Stimulated activated CD4-positive, alpha-beta T cell treated with anti-CD3 and anti-CD28 coated beads, Interleukin-15, amount 100 ng/mL, for 1 hour (primary cell): ENCODE measurements at places on chromosomes 1 and 21.

GRCh38 chr1:106637566-106637965, 418.9 kb upstream of the PRMT6 start:
- DNase-seq, result no peak

DNA sequence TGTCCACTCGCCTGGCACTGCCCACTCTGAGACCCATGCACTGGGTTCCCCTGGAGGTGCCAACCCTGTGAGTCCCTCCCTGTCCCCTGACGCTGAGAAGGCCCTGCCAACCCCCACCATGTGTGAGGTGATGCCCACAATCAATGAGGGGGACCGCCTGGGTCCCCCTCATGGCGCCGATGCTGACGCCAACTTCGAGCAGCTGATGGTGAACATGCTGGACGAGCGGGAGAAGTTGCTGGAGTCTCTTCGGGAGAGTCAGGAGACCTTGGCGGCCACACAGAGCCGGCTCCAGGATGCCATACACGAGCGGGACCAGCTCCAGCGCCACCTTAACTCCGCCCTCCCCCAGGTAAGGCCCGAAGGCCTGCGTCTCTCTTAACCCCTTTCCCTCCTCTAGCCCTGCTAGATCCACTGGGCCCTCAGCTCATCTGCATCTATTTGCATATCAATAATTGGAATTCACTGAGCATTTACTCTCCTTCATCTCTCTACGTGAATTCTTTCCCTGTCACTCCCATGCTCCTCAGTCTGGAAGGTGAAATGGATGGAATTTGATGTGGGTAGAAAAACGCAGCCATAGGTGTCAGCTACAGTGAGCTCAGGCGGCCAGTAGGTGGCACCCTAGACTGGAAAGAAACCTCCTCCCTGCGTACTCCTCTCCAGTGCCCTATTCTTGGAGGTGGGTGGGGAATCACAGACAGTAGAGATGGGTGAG, 12.8 kb downstream of the PPFIA4 start:
- DNase-seq, result no peak

DNA sequence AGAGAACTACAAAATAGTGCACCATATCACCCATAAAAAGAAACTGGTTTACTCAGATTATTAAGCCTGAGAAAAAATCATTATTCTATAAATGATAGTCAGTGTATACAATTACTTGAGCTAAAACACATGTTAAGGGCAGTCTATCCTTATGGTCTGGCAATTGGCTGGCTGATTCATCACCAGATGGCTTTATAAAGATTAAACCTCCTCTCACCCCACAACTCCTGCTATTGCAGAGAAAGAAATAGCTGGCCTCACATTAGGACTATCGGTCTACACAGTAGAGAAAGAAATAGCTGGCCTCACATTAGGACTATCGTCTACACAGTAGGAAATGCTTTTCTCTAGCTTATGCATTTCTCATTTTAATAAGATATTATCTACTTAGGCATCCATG, 21.2 kb downstream of the CEP170 start:
- DNase-seq, result no peak

- no peak for DNase-seq
These were observed 613.3 kb downstream of the AJAP1 start for GRCh38 chr1:5267603-5268235.

DNA sequence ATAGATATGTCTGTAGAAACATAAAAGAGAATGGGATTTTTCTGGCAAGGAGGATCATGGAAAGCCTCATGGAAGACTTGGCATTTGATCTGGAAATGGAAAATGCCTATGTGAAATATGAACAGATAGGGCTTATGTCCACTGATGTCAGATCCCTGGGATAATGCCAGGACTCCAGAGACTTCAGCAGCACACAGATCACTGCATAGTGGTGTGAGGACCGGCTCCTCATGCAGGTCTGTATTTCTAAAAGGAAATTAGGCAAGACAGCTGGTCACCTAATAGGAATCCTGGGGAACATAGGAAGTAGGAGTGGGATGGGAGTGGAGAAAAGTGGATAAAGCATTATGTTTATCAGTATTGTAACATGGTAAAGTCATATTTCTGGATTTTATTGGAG, 56.8 kb upstream of the IPO9 start:
- DNase-seq, result no peak

GRCh38 chr1:1250786-1251284, 4.3 kb upstream of the C1QTNF12 start:
- DNase-seq, result peak; percentile 15

GRCh38 chr1:112466078-112466660, 42.6 kb upstream of the WNT2B start:
- peak; percentile 64 for DNase-seq

DNA sequence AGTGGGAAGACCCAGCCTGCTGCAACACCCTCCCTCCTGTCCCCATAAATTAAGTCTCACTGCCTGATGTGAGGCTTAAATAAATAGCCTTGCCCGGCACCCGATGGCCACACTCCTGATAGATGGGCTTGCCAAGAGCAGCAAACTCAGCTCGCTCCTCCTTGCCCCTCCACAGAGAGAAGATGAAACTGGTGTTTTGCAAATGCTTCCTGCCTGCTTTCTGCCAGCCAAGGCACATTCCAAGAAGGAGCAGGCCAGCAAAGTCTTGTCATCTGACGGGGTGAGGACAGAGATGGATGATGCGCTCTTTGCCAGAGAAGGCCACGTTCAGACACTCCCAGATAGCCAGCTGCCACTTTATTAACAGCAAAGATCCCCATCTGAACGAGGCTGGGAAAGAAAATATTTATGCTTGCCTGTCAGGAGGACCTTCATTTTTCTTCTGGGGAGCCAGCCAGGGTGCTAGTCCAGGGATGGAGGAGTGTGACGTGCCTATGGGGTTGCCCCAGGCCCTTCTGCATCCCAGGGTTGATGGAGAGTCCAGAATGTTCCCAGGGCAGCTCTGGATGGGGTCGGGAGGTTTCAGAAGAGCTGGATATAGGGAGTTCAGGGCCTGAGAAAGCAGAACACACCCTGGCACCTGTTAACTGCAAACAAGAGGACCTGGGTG, 265.4 kb downstream of the FOXD2 start:
- DNase-seq, result no peak

GRCh38 chr1:172484252-172484651, 40.4 kb upstream of the PIGC start:
- no peak for DNase-seq
